Activated CD4-positive, alpha-beta memory T cell treated with anti-CD3 and anti-CD28 coated beads, Interleukin-2, amount 10 ng/mL, durations not matched to agents 7 days and 5 days (primary cell): ENCODE measurements at places on chromosomes 1 and 21.
A peak's percentile ranks its signal among the peaks of the same experiment; 100 is the strongest.

DNA sequence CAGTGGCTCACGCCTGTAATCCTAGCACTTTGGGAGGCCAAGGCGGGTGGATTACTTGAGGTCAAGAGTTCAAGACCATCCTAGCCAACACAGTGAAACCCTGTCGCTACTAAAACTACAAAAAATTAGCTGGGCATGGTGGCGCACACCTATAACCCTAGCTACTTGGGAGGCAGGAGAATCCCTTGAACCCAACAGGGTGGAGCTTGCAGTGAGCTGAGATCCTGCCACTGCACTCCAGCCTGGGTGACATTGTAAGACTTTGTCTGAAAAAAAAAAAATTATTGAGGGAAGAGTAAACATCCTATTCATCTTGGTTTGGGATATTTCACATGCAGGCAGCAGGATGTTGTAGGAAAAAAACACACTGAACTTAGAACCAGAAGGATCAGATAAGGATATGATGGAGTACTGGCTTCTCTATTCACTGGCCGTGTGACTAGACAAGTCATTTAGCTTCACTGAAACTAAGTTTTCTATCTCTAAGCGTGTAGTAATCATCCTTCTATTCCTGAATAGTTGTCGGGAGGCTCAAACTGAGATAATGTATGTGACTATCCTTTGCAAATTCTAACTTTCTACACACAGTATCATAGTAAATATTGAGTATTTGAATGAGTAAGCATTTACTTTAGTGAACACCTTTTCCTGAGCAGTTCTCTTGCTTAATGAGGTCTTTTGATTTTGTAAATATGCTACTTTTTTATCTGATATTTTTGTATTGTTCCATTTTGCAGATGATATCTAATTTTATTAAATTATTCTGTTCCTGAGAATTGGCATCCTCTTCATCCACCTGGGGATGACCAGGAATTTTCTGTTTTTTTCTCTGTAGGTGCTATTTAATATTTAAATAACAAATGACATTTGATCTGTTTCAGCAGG lies 18.2 kb downstream of the CAP1 start:
- DNase-seq = no peak

DNA sequence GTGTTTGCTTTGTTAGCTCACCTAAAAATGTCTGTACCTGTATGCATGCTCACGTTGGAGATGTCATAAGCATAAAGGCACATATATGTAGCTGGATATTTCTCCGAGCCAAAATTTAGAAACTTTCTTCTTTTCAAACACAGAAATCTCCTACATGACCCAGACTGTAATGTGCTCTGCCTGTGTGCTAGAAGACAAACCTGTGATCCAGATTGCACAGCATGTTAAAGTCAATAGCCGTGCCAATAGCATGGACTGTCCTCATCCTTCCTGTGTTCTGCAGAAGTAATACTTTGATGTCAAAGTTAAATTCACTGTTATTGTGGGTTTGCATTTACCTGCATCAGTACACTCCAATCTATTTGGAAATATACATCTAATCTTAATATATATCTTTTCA lies 346.2 kb upstream of the ZRANB2 start:
- DNase-seq = no peak

DNA sequence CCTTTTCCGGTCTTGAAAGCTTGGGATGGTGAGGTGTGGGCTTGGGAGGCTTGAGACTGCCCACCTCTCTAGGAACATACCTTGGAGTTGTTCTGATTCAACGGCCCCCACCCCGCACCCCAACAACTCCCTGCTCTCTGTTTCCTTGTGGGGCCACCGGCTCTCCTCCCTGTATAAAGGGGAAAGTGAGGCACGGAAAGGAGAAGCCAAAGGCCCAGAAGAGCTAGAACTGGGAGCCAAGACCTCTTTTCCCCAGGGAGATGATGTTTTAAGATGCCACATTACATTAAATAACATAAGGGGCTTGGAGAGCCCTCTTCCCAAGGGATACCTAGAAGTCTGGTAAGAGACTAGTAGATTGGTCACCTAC lies 1.2 kb upstream of the DLGAP3 start:
- no peak for DNase-seq

DNA sequence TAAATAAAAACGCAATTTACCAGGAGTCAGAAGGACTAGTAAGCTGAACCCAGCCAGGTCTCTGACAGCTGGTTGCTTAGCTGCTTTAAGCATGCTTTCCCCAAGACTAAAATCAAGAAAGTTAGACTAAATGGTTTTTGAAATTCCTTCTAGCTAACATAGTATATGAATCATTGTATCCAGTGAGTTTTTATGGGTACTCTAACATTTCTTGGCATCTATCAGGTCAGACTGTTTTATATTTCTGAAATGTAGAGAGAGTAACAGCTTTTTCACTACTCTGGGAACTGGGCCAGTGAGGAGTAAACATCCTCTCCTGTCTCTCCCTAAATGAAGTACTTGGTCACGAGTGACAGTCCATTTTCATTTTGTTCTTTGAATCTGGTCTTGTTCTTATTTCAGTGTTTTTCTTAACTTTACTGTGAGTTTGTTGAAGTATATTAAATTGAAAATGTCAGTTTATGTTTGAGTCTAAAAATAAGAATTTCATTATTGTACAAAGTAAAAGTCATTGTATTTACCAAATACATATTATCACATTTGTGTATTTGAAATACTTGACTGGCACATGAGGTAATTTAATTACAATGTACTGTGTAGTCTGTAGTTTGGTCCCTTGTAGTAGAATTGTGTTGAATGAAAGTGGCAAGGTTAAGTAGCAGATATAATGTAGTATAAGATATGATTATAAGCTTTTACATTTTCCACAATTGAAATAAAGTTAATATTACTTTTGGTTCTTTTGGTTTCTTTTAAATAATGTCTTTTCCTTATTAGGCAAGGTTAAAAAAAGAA lies 47.6 kb downstream of the PKN2 start:
- DNase-seq = no peak

- no peak for DNase-seq
These were observed 593.8 kb downstream of the USP25 start for GRCh38 chr21:16323596-16323995.

DNA sequence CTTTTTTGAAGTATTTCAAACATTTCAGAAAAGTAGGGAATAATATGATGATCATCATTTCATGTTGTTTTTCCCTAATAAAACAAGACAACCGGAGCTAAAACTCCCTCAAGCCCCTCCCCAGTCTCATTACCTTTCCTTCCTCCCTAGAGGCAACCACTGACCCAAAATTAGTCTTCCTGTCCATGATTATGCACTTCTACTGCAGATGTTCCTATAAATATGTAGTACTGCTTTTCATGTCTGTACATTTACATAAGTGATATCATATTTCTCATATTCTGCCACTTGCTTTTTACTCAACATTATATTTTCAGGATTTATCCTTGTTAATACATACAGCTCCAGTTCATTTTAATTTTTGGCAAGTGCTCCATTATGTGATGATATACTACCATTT lies 58.7 kb upstream of the GOLT1A start:
- DNase-seq = no peak

GRCh38 chr1:26477446-26478152 lies 5.4 kb downstream of the HMGN2 start:
- no peak for DNase-seq

DNA sequence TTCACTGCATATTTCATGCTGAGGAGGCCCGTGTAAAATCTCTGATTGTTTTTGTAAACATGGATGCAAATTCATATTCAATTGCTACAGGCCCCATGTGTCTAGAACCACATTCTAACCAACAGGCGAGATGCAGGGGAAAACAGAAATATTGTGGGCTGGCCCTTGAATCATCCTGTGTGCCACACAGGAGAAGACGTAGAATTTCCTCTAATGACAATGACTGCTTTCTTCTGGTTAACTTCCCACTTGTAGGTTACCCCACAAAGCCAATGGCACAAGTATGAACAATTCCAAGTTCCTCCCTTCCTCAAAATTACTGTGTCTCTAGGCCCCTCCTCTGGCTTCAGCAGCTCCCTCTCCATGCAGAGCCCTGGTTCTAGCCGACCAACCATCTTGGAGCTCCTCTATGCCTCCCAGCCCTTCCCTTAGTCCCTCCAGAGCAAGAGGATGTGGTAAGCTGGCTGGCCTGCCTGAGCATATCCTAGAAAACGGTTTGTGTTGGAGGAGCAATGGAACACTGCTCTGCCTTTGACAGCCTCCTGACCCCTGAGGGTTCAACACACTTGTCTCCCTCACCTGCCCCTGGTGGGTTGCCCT lies 205.2 kb downstream of the HS2ST1 start:
- no peak for DNase-seq

DNA sequence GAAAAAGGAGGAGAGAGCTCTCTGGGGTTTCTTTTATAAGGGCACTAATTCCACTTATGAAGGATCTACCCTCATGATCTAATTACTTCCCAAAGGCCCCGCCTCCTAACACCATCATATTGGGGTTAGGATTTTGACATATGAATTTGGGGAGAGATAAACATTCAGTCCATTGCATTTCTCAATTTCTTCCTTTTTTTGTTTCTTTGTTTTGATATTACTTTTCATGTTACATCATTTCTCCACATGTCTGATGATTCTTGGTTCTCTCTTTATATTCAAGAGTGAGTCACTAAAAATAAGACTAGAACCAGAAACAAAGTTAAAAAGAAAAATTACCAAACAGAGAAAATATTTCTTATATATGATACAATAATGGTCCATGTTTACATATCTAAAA lies 63.2 kb upstream of the DUSP10 start:
- DNase-seq = no peak

DNA sequence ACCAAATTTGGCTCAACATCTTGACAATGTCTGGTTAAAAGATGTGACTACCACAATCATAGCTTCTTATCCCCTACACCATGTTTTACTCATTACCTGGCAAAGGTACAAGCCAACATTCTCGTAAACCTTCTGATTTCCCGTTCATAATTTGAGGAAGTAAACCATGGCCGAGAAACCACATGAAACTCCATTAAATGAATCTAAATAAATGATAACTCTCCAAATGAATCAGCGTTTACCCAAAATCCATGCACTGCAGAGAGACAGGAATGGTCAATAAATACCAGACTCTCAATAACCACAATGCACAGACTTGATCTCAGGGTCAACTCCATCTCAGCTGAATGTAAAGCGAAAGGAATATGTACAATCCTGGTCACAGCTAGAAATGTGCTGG lies 125.2 kb downstream of the TYW3 start:
- DNase-seq = no peak

DNA sequence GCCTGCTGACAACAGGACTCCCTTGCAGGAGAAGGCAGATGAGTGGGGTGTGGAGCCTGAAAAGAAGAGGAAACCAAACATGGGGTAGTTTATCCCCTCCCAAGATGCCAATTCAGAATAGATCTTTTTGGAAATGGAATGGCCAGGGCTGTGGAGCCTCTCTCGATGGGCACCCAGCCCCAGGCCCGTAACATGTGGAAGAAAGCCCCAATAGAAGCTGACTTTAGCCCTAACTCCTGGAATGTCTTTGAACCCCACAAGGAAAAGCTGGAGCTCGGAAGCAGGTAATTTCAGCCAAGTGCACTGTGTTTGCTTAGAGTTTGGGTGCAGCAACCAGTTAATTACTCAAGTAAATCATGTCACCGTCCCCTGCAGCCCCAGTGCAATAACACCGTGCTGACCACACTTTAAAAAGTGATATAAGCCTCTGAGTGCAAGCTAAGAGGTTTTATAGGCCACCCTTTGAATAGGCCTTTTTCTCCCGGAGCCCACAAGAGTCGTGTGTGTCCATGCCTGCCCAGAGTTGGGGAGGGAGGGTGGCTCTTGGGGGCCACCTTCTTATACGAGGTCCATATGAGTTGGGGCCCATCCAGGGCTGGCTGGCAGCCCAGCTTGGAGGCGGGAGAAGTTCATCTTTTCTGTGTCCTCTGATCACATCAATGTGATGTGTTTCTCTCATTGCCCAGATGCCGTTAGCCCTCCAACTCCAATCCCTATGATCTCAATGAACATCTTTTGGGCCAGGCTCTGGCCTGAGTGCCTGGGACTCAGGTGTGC lies 153.2 kb downstream of the TRABD2B start:
- DNase-seq = no peak

- peak; percentile 86 for DNase-seq
These were observed at the start of gene IRF2BP2 for GRCh38 chr1:234610061-234610665. Gene IRF2BP2 (minus strand): TSS chr1:234610178. CDS start chr1:234609494, 684 bp downstream.

DNA sequence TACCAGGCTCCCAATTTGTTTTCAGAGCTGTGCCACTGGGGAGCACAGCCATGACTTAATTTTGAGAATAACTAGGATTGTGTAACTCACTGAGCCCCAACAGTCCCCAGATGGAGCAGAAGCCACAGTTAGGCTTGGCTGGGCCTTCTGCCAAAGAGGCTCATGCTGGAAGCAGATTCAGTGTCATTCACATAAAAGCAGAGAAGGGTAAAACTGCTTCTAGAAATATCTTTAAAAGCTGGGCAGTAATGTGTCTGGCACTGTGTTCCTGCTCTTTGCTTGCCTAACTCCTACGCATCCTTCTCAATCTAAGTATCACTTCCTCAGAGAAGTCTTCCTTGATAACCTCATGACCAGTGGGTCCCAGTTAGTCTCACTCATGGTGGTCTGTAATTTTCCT lies 20.3 kb downstream of the STK40 start:
- DNase-seq = no peak

GRCh38 chr1:222798975-222799374 lies 15.9 kb upstream of the DISP1 start:
- DNase-seq = no peak

DNA sequence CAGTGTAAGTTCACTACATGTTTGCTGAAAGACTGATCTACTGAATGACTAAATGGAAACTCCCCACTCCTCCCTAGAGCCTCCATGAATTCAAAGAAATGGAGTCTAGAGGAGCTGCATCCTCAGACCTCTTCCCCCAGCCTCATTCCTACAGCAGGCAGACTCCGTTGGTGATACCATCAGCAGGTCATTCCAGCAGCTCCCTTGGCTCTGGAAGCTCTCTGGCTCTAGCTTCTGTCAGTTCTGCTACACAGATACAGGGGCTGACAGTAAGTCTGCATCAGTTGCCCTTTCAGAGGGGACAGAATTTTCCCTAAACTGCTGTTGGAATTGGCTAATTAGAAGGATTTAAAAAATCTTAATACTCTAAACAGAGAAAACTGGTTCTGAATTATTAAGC lies 31.7 kb upstream of the DMRTA2 start:
- DNase-seq = no peak

- DNase-seq = no peak
These were observed 532.7 kb upstream of the OLFM3 start for GRCh38 chr1:102529446-102529845.

DNA sequence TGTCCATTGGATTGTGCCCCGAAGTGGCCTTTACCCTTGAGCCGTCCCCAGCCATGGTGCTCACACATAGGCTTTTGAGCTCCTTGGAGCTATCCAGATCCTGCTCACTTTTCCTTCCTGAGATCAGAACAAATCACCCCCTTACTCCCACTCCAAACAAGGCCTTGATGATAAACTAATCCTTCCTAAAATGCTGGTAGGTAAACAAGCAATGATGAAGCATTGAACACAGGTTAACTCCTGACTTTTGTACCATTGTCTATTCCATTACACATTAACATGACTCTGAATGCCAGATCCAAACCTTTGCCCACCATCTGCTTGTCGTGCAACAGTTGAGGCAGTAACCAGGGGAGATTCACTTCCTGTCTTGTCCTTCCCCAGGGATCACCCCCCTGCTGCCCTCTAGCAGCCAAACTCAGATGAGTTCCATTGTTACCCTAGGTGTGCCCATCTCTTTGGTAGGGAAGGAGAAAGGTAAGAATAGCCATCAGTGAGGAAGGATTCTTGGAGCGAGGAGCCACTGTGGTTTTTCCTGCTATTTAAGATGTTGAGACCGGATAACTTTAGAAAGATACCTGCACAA lies 79.5 kb upstream of the DNAJC6 start:
- DNase-seq = no peak

GRCh38 chr1:51463561-51463960 lies 55.5 kb downstream of the EPS15 start:
- DNase-seq = no peak

GRCh38 chr1:228037401-228038386 lies 30.9 kb downstream of the WNT3A start:
- peak; percentile 27 for DNase-seq
